ENCODE measurements at places on chromosomes 4 and X.

GRCh38 chr4:92952897-92953296, 649.1 kb downstream of the GRID2 start:
- no peak for DNase-seq

GRCh38 chrX:41558531-41558930, 111.4 kb downstream of the NYX start:
- no peak for DNase-seq

- no peak for DNase-seq
Observed at GRCh38 chrX:118761939-118762707, 34.7 kb downstream of the IL13RA1 start.

DNA sequence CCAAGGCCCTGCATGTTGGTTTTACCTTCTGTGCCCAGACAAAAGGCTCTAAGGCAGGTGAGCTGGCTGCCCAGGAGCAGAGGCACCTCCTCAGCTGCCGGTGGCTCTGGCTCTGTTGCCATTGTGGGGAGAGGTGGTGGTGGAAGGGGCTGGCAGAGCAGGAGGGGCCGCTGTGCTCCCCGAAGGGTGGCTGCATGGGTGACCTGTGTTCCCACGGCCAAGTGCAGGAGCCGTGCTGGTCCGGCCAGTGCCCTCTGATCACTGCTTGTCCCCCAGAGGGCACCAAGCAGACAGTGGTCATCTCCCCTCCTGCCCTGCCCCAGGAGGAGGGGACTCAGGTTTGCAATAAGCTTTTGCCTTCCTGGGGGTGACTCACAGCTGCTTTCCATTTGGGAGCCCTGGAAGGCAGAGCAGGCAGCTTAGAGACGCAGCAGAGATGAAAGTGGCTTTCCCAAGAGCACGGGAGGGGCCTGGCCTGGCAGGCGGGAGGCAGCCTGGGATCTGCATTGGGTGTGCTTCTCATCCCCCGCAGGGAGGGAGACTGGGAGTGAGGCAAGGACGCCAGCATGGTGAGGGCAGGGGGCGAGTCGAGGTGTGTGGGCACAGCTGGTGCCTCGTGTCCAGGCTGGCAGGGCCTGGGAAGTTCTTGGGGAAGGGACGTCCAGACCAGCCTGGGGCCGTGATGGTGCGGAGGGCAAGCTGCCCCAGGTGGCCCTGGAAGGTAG, 28.7 kb downstream of the DOK7 start:
- DNase-seq, result no peak

DNA sequence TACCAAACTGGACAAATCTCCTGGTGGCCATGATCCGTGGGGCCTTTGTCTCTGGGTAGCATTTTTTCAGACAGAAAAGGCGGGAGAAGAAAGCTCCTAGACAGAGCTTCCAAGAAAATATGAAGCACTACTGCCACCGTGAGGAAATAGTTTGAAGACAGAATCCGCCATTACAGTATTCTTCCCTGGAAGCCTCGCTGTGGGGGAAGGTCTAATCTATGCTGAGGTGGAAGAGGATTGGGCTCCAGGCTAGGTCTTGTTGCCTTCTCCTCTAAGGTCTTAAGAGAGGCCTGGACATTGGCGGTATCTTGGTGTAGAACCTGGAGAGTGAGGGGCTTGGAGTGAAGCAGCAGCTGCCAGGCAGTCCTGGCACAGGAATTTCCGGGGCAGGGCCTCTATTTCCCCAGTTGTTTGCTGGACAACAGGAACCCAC, 218.9 kb downstream of the OR13H1 start:
- peak; percentile 64 for DNase-seq

DNA sequence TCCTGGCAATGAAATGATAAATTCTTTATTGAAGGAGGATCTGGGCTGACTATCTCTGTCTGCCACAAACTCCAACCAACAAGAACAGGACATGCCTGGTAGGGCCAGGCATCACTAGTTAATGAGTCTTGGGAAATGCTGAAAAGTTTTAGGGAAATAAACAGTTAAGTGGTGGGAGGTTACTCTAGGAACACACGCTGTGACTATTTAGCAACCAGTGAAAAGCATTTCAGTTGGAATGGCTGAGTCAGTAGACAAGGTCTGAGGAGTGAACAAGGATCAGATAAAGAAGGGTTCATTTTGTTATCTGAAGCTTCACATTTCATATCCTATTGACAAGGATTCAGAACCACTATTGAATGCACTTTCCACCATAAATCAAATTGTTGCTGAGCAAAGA, 394.9 kb upstream of the BOD1L1 start:
- no peak for DNase-seq

DNA sequence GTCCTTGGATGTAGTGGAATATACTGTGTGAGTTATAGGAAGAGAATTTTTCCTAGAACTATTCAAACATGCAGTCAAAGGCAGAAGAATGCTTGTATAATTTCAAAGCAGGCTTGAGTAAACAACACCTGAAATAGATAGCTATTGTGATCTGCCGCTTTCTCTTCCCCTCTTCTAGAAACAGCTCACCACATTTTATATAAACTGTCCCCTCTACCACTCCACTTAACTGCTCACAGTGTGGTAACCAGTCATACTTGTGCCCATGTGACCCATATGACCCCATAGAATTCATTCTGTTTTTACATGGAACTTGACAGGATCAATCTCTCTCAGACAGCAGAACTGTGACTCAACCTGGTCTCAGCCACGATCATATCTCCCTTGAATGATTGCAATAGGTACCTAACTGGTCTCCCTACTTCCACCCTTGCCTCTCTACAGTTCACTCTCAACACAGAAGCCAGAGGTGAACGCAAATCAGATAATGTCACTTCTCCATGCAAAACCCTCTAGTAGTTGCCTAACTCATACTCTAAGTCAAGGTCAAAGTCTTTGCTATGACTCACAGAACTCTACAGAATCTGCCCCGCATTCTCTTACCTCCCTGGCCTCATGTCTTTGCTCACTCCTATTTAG, 85.6 kb upstream of the EFHC2 start:
- DNase-seq, result no peak

DNA sequence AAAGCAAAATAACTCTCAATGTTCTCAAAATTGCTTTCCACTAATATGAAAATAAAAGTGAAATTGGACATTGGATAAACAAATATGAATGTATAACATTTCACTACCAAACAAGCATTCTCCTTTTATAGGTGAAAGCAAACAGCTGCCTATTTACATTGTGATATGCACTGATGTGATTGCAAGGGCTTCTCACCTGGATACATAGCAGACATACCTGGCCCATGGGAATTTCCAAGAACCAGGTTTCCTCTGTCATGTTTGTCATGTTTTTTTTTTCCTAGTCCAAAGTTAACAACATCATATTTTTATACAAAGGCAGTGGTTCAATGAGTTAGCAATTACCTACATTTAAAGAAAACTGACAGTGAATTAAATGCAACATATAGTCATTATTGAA, 228.5 kb downstream of the ANKRD50 start:
- DNase-seq, result no peak

- no peak for DNase-seq
Observed at GRCh38 chr4:30295652-30296051, 424.5 kb upstream of the PCDH7 start.

DNA sequence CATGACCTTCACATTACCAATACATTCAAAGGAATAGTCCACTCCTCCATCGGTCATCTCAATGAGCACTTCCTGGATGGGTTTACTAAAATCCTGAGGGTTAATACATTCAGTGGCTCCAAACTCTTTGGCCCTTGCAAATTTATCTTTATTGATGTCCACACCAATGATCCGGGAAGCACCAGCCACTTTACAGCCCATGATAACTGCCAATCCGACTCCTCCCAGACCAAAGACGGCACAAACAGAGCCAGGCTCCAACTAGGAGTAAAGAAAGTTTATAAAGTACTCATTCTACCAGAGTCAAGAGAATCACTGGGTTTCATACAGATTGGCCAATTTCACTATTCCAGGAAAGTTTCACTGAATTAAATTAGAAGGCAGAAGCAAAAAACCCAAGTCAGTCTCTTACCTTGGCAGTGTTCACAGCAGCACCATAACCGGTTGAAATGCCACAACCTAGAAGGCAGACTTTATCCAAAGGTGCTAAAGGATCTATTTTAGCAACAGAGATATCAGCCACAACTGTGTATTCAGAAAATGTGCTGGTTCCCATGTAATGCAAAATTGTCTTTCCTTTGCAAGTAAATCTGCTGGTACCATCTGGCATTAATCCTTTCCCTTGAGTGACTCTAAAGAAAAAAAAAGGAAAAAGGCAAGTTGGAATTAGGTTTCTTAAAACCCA, 12.2 kb downstream of the ADH5 start:
- no peak for DNase-seq

DNA sequence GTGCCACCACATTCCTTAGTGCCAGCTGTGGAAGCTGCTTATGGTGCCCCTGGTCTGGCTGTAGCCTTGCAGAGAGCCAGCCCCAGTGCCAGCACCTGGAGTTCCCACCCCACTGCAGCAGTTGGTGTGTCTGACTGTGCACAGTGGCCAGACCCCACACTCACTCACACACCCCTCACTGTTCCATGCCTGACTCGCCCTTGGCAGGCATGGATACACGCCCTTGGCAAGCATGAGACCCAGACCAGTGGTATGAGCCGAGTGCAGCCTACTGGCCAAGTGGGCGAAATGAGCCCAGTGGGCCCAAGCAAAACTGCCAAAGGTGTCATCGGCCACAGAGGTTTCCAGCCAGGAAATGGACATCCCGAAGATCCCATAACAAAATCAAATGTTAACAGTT, 27.4 kb downstream of the NAA11 start:
- no peak for DNase-seq

All from osteocyte (in vitro differentiated cells).